ENCODE measurements at places on chromosomes 4 and X.
A peak's percentile ranks its signal among the peaks of the same experiment; 100 is the strongest.

DNA sequence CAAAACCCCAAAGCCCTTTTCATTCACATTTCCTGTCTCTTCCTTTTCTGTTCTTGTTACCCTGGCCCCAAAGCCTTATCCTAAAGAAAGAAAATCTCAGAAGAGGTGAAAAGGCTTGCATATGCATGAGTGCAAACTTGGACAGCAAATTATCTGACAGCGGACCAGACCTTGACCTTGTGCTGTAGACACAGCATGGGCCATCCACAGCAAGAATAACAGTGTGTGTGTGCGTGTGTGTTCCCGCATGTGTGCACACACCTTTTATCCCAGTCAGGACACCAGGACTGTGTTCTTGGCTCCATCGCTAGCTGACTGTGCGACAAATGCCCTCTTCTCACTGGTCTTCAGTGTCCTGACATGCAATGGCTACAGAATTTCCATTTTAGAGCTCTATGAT lies 35.3 kb downstream of the ZBTB49 start:
- DNase-seq = no peak

GRCh38 chrX:48945517-48946348 lies 11.7 kb downstream of the OTUD5 start:
- no peak for DNase-seq

GRCh38 chrX:18674417-18674787 lies 2.5 kb upstream of the RS1 start:
- DNase-seq = no peak

GRCh38 chr4:76687746-76688448 lies 210.0 kb downstream of the SOWAHB start:
- DNase-seq = no peak

GRCh38 chr4:28226962-28227361 lies 1366.3 kb downstream of the STIM2 start:
- DNase-seq = no peak

- no peak for DNase-seq
These were observed 8.1 kb downstream of the DOK7 start for GRCh38 chr4:3471098-3471760.

DNA sequence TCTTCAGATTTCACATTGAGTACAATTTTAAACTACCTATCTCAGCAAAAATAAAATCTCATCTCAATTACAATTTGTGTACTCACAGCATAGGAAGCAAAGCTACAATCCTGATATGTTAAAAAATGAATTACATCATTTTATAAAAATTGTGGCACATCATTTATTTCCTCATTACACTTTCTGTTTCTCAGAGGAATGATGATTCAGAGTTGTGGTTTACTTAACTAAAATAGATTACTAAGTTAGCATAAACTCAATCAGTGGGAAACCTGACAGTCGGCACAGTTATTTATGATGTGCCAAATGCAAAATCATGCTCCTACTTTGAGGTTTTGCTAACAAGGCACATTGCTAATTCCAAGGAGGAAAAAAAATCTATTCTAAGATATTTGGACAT lies 325.0 kb downstream of the FBXO8 start:
- DNase-seq = no peak

DNA sequence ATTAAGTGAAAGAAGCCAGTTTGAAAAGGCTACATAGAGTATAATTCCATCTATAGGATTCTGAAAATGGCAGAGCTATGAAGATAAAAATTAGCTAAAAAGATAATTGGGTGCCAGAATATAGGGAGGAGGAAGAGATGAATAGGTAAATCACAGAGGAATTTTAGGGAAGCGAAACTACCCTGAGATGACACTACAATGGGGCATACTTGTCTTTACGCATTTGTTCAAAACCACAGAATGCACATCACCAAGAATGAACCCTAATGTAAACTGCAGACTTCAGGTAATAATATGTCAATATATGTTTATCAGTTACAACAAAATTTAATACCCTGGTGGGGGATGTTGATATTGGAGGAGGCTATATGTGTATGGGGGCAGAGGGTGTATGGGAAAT lies 1342.9 kb downstream of the ADGRL3 start:
- DNase-seq = no peak

DNA sequence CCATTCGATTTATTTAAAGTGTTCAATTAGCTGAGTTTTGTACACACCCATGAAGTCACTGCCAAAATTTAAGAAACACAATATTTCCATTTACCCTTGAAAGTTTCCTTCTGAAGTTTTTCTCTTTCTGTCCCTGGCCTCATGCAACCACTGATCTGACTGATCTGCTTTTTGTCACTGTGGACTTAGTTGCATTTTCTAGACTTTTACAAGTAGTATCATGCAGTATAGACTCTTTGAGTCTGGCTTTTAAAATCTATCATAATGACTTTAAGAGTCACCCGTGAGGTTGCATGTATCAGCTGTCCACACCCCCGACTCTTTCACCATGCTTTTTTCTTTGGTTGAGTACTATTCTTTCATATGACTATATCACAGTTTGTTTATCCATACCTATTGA lies 29.0 kb upstream of the PDLIM3 start:
- no peak for DNase-seq

DNA sequence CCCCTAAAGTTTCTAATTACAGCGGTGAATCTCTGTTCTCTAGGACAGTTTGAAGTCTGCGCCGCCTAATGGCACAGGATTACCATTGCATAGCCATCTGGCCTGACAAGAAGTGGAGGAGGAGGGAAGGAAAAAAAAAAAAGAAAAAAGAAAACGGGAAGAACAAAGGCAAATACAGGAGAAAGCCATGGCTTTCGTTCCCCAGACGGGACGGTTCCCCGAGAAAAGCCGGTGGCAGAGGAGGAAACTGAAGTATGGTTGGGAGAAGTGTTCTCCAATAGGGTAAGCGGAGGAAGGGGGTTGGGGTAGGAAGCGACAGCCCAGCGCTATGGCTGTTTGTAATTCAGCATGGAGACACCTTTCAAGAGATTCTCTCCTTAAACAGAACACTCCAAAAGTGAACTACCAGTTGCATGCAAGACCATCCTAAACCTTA lies 80.8 kb downstream of the HMGN5 start:
- DNase-seq = peak; percentile 14

GRCh38 chr4:39591290-39591689 lies 47.4 kb downstream of the SMIM14 start:
- no peak for DNase-seq

GRCh38 chr4:107349266-107349665 lies 313.2 kb upstream of the DKK2 start:
- DNase-seq = peak; percentile 97

- DNase-seq = no peak
These were observed 140.5 kb downstream of the CHRNA9 start for GRCh38 chr4:40475609-40476008.

GRCh38 chr4:79854856-79855502 lies 218.1 kb downstream of the ANTXR2 start:
- no peak for DNase-seq

DNA sequence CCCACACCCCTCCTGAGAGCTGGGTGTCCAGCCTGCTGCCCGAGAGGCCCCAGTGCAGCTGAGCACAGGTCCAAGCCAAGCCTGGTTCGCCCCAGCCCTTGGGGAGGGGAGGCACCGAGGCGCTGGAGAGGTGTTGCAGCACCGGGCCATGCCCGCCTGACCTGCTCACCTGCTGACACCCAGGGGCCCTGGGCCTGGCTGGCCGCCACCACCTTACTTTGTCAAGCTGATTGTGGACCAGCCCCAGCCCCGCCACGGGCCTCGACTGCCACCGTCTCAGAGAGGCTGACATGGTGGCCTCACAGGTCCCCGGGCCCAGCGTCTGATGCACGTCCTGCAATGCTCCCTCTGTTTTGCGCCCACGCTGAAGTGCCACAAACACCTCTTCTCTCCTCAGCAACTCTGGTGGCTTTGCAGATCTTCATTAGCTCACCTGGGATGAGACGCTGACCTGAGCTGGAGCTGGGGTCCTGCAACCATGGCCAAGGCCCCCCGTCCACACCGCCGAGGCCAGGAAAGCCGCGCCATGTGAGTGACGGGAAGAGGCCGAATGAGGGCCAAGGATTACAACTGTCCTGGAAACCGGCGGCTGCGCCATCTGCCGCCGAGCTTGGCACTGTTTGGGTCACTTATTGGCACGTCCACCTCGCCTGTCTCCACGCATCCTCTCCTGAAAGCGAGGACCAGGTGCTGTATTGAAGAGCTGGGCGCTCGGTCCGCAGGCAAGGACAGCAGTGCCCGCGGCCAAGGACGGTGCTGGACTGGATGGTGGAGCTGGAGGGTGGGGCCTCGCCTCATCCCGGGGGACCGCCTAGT lies 7.6 kb downstream of the CPLX1 start:
- DNase-seq = no peak

GRCh38 chr4:47705326-47705981 lies 132.4 kb downstream of the CORIN start:
- DNase-seq = no peak

- no peak for DNase-seq
These were observed 410 bp downstream of the GNL3L start for GRCh38 chrX:54530357-54530900.

- no peak for DNase-seq
These were observed 37.9 kb upstream of the CBR4 start for GRCh38 chr4:169047956-169048355.

DNA sequence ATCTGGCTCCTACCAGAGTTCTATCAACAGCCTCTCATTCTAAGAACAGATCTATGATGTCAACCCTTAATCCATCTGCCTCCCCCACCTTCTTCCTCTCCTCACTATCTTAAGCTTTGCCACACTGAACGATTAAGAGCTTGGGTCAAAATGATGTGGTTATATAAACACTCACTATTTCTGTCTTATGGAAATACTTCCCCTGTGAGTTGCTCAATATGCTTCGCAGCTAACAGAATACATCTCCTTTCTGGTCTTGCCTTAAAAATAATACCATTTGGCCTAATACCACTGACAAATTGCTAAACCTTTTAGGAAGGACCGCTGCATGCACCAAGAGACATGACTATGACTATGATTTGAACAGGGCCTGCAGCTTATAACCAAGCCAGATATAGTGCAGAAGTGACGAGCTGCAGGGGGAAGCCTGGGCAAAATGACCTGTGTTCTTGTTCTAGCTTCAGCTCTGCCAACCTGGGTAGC lies 130.9 kb downstream of the RNF150 start:
- no peak for DNase-seq

- no peak for DNase-seq
These were observed 71.4 kb upstream of the STIM2 start for GRCh38 chr4:26789208-26789607.

Measured in SK-N-MC (cell line).